Activated CD8-positive, alpha-beta memory T cell treated with anti-CD3 and anti-CD28 coated beads, Interleukin-2, amount 10 ng/mL, durations not matched to agents 7 days and 5 days (primary cell): ENCODE measurements at places on chromosomes 7 and 10. TPM values are rescaled to one million over a fixed set of nuclear protein-coding genes. Genes with fewer than 3 reads are reported as not detected.

The TYSND1 gene
- 12.4 TPM for total RNA-seq

The FBH1 gene
- 55.1 TPM for total RNA-seq

The PPP1R3C gene
- not detected for total RNA-seq

The OPALIN gene
- total RNA-seq: not detected

The C10orf143 gene
- 4.3 TPM for total RNA-seq

The TMEM178B gene
- 0.18 TPM for total RNA-seq

The OR2A7 gene
- total RNA-seq: 1.4 TPM

The CHST3 gene
- not detected for total RNA-seq

The MBL2 gene
- total RNA-seq: not detected

The FOXP2 gene
- total RNA-seq: not detected

The CALCR gene
- total RNA-seq: not detected

The SRI gene
- 243 TPM for total RNA-seq

The ETV1 gene
- 0.61 TPM for total RNA-seq

The GATA3 gene
- total RNA-seq: 83.4 TPM

The EFCAB10 gene
- total RNA-seq: not detected

The NFE2L3 gene
- total RNA-seq: 20.1 TPM

The MYO1G gene
- total RNA-seq: 567 TPM

The SLC13A4 gene
- not detected for total RNA-seq

The HOXA9 gene
- not detected for total RNA-seq
